ENCODE measurements at places on chromosomes 6 and 20.

- DNase-seq: no peak
Measured at GRCh38 chr20:35823147-35823546, 51.3 kb downstream of the PHF20 start.

- DNase-seq: no peak
Measured at GRCh38 chr6:917939-918338, 225.0 kb upstream of the EXOC2 start.

- no peak for DNase-seq
Measured at GRCh38 chr6:84119277-84119676, 85.7 kb downstream of the MRAP2 start.

GRCh38 chr6:114276783-114277182 lies 66.0 kb downstream of the HS3ST5 start:
- DNase-seq: no peak

- DNase-seq: no peak
Measured at GRCh38 chr6:167976708-167977107, 20.8 kb upstream of the KIF25 start.

DNA sequence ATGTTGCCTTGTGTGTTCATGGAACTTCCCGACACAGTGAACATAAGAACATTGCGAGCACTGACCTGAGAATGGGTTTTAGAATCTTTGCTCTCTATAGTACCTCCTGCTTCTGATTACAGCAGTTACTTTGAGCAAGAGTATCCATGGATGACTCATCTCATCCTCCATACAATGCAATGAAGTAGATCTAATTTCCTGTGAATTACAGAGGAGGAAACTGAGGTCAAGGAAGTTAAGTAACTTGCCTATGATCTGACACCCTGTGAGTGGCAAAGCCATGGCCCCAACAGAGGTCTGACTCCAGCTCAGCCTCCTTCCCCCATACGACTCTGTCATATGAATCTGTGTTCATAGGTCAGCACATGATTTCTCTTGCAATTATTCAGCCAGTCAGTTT lies 518.1 kb downstream of the TFAP2A start:
- DNase-seq: no peak

DNA sequence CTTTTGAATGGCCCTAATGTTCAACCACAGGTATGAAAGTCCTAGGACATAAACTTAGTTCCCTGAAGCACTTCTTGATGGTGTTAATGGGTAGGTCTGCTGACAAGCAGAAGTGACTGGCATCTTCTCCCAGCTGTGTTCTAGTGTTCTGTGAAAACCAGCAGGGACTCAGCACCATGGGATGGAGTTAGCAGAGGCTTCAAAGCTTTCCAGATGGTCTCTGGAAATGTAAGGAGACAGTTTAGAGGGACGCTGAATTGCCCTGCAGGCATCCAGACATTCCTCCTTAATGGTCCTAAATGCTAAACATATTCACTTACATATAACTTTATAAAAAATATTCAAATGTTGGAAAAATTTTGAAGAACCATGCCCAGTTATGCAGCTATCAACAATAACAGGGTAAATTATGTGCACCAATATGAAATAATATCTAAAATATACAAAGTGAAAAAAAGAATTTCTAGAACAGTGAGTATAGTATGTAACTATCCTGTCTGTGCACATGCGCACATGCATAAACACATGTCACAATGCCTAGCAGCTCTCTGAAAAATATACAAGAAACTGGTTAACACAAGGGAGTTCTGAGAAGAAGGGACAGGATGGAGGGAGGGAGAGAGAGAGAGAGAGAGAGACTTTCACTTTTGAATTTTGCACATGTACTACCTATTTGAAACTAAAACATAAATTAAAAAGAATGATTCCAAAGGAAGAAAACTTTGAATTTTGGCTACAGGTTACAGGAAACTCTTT lies 87.2 kb downstream of the PRDM1 start:
- DNase-seq: no peak

DNA sequence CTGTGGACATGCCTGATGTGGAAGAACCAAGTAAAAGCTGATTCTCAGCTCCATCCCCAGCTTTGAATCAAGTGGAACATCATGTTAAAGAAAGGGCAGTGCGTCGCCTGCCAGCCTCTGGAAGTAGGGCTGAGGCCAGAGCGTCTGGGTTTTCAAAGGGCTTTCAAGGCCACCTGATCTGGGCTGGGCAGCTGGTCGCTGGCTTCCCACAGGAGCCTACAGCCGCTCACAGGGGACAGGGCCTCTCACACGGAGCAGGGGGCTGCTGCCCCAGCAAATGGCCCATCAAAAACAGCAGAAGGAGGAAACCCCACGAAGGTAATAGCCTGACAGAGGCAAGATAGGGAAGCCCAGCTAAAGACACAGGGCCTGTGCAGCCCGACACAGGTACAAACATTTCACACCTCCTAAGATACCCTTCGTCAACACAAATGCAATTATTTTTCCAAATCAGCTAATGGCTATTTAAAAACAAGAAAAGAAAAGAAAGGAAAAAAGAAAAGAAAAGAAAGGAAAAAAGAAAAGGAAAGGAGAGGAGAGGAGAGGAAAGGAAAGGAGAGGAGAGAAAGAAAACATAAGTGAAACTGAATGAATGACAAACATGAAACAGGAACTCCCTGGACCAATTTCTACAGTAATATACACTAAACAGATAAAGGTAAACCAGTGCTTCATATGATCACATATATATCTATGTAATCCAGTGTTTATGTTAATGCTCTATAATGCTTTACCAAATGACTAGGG lies 24.8 kb downstream of the RRBP1 start:
- DNase-seq: no peak

DNA sequence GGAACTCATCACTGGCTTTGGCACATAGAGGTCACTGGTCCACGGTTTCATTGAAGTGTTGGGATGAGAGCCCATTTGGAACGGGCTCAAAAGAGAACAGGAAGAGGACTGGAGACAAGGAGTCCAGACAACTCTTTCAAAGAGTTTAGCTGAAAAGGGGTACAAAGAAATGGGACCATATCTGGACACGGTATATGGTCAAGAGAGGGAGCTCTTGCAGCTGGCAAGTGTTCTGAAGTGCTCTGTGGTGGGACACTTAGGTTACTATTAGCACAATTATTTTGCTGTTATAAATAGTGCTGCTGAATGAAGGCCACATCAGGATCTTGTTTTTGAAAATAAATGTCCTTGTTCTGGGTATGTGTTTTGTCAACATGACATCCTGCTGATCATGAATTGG lies 4.6 kb downstream of the SGK2 start:
- no peak for DNase-seq

DNA sequence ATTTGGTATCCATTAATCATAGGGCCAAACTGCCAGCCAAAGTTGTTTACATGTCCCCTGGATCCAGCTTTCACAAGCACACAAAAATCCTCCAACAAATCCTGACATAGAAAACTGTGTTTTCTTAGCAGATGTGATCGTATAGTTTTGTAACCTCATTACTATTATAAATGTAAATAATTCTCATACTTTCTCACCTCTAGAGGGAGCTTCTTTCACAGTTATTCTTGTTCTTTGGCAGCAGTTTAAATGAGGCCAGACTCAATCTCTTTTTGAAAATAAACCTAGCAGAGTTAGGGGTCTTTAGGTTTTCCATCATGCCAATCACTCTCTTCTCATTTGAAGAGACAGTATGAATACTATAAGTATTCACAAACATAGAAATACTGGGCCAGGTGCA lies 17.0 kb upstream of the ZNF318 start:
- DNase-seq: no peak

GRCh38 chr20:32281711-32282110 lies 4.3 kb downstream of the KIF3B start:
- DNase-seq: no peak

- no peak for DNase-seq
Measured at GRCh38 chr6:14444295-14444972, 326.9 kb downstream of the CD83 start.

DNA sequence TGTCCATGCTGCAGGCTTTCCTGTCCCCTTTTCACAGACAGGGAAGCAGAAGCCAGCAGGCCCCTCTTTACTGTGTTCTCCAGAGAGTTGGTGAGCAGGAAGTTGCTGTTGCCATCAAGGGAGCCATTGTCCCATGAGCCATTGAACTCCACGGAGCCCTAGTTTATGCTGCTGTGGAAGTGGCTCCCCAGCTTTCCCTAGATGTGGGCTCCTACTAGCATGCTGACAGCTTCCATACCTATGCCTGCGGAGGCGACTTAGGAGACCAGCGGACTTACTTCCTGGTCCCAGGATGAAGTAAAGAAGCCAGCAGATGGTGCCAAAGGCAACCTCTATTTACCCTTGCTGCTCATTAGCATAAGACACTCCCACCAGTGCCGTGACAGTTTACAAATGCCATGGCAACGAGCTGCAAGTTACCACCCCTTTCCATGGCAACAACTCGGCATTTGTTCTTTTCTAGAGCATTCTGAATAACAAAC lies 30.8 kb upstream of the FKBP1A start:
- DNase-seq: no peak
